ENCODE measurements at places on chromosomes 13 and 19.

- no peak for DNase-seq
These were observed 14.2 kb downstream of the TUBGCP3 start for GRCh38 chr13:112573710-112574109.

- DNase-seq, result no peak
These were observed 3.1 kb downstream of the AP2S1 start for GRCh38 chr19:46847528-46847927.

DNA sequence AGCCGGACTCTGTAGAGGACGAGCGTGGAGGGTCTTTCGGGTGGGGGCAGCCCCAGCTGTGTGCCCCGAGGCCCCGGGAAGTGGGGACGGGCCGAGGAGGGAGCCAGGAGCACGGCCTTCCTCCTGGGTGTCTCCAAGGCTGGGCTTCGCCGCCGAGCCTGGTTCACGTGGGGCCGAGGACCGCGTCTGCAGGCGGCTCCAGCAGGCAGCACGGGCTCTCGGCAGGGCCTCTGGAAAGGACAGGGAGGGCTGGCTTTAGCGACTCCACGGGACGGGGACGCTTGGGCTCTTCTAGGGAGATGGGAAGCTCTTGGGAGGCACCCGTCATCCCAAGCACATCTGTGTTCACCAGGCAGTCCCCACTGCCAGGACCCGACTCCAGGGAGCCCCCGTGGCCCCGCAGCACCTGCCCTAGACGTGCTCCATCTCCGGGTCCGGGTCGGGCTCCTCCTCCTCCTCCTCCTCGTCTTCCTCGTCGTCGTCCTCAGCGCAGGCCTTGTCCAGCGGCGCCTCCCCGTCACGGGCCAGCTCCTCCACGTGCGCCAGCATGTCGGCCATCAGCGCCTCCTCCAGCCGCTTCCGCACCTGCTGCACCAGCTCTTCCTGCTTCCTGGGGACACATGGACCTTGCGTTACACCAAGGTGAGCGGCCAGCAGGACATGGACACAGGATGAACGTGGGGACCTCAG, 9.9 kb upstream of the MEX3D start:
- DNase-seq, result no peak

DNA sequence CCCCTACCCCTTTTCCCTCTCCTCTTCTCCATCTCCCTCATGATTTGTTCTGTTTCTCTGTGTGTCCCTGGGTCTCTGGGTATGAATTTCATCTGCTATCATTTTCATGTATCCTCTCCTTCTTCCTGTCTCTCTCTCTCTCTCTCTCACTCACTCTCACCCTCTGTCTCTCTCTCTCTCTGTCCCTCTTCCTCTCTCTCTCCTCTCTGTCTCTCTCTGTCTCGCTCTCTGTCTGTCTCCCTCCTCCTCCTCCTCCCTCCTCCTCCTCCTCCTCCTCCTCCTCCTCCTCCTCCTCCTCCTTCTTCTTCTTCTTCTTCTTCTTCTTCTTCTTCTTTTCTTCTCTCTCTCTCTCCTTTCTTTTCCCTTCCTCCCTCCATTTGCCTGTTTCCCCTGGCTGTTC, 3.3 kb upstream of the CACNG7 start:
- DNase-seq, result no peak

DNA sequence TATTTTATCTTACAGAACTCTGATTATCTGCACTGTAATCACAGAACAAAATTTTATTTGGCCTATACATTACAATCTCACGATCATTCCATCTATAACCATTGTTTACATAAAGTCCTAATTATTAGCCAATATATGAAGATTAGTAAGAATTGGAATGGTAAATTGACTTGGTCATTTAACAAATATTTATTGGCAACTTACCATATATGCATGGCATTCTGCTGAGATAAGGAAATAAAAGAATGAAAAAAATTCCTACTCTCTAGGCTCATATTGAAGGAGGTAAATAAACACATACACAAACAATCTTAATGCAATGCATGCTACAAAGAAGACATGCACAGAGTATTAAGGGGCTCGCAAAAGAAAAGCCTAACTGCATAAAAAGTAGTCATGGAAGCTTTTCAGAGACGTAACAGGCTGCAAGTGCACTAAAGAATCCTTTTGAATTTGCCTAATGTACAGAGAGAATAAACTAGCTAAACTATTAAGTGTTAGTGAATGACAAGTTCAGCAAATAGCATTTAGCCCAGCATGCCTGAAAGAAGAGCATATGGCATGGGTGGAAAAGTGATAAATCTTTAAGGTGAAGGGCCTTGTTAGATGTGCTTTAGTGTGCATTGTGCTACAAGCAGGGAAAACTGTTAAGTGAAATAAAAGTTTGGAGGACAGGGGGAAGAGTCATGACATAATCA, 1131.1 kb downstream of the PCDH9 start:
- DNase-seq, result no peak

GRCh38 chr13:48315969-48316650, 12.6 kb downstream of the RB1 start:
- no peak for DNase-seq

DNA sequence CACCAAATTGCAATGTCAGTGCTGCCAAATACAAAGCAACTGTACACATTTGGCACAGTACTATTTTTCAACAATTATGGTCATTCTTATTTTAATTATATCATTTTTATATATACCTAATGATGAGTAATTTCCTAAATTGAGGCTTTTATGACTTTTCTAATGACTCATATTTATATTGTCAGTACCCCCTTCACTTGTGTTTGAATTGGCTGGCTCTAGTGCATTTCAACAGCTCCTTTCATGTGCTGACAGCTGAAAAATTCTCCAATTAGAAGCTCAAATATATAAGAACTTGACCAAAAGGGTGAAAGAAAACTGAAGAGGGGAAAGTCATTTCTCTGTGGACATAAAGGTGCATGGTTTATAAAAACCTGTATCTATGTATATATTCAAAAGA, 263.3 kb downstream of the SLITRK1 start:
- DNase-seq, result no peak

GRCh38 chr13:79749984-79750551, 269.1 kb downstream of the NDFIP2 start:
- peak; percentile 91 for DNase-seq

- DNase-seq, result no peak
These were observed 57.5 kb upstream of the EEF1AKMT1 start for GRCh38 chr13:20831254-20831653.

DNA sequence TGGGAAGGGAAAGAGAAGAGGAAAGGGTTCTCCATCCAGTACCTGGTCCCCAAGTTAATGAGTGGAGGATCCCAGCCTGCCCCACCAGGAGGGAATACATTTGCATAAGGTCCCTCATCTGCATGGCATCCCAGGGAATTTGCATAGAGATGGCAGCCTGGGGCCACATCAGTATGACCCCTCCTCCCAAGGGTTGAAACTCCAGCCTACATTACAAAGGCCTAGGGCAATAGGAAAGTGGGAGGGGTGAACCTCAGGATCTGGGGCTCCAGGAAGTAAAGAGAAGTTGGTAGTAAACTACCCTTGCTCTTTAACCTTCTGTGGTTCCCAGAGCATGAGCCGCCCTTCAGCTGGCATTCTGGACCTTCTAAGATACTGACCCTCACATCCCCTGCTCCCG, 6.8 kb upstream of the NECTIN2 start:
- DNase-seq, result no peak

GRCh38 chr13:75687150-75687763, 51.1 kb downstream of the LMO7 start:
- peak; percentile 28 for DNase-seq

GRCh38 chr19:7678971-7679751, 1.5 kb upstream of the TRAPPC5 start:
- DNase-seq, result no peak

GRCh38 chr13:110592665-110593064, 22.7 kb upstream of the NAXD start:
- peak; percentile 28 for DNase-seq

DNA sequence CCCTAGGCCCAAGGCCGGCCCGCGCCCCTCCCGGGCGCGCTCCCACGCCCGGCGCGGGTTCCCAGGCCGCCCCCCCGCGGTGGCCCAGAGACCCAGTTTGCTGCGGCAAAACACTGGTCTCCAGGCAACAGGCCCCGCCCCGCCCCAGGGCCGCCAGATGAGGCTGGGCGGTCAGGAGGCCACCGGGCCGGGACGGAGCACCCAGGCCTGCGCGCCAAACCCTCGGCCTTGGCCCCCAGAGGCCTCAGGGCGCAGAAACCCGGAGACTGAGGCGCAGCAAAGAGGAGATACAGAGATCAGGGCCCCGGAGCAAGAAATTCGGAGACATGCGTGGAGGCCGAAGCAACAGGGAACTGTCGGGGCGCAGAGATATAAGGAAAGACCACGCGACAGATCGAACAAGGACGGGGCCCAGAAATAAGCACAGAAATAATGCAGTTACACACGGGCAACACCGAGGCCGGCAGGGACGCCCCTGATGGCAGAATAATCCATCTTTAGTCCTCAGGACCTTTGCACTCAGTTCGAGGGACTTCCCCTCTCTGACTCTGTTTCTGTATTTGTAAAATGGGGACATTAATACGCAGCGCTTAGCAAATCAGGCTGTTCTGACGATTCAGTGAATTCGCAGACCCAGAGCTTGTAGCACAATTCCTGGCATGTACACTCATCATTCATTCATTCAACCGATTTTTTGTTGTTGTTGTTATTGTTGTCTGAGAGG, 20.8 kb upstream of the ERCC1 start:
- DNase-seq, result peak; percentile 89

- DNase-seq, result no peak
These were observed 5.2 kb downstream of the SLC25A42 start for GRCh38 chr19:19068659-19069654.

GRCh38 chr13:105445796-105446195, 1089.7 kb downstream of the EFNB2 start:
- no peak for DNase-seq

GRCh38 chr19:46339446-46339845, 7.4 kb upstream of the PPP5C start:
- DNase-seq, result no peak

DNA sequence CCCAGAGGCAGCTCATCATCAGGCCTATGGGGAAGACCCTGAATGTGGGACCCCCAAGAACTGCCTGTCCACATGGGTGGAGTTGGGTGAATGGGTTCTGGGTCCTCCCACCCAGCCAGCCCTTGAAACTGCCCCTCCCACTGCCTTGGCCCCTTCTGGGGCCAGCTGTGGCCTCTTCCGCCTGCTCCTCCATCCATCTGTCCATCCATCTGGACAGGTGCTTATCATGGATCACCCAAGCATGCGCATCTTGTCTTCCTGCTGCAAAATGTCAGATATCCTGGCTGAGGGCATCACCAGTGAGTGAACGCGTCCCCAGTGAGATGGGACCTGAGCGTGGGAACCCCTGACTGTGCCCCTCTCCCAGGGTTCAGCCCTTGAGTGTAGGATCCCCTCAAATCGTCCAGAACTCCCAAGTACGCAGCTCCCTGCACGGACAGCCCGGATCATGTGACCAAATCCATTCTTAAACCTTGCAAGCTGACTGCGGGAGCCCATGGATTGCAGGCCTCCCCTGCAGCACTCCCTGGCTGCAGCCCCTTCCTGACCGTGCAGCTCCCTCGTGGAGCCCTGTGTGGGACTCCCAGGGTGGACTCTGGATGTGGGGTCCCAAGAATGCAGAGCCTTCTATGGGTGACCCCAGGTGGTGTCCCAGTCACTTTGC, 2.0 kb downstream of the STXBP2 start:
- no peak for DNase-seq
